ENCODE measurements at places on chromosomes 6 and 20.

- DNase-seq = no peak
These were observed 160.7 kb downstream of the FOXC1 start for GRCh38 chr6:1770435-1770843.

GRCh38 chr6:9933677-9934076, 481.2 kb downstream of the TFAP2A start:
- no peak for DNase-seq

- DNase-seq = no peak
These were observed 117.2 kb downstream of the IPCEF1 start for GRCh38 chr6:154239392-154239791.

DNA sequence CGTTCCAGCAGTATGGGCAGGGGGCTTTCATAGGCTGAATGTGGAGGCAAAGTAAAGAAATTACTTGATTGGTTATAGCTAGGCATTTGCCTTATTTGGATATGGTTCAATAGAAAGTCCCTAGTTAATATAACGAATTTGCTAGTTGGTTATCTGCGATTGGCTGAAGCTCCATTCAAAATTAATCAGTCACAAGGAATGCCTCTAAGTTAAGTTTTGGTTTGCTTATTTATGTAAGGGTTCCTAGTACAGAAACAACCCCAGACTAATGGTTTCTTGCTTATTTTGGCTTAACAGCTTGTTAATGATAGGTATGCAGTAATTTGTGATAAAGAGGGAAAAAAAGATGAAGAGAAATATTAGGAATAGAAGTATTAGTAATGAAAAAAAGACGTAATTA, 87.5 kb downstream of the JAG1 start:
- DNase-seq = no peak

- DNase-seq = no peak
These were observed 221.3 kb downstream of the DLL1 start for GRCh38 chr6:170069611-170070010.

- no peak for DNase-seq
These were observed 129.1 kb upstream of the OLIG3 start for GRCh38 chr6:137623293-137623692.

DNA sequence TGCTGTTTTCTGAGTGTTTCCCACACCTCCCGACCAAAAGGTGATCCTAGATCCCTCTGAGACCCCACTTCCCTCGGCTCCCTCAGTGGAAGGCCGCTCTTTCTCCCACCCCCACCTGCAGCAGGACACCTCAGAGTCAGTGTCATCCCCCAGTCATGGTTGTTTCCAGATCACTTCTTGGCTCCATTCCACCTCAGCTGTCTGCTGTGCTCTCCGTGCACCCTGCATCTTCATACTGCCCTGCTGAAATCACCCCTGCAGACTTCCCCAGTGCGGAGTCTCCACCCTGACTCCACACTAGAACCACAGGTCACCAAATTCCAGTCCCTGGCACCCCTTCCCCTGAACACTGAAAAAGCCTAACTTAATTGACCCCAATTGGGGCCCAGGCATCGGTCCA, 255.1 kb upstream of the CDYL start:
- DNase-seq = no peak

DNA sequence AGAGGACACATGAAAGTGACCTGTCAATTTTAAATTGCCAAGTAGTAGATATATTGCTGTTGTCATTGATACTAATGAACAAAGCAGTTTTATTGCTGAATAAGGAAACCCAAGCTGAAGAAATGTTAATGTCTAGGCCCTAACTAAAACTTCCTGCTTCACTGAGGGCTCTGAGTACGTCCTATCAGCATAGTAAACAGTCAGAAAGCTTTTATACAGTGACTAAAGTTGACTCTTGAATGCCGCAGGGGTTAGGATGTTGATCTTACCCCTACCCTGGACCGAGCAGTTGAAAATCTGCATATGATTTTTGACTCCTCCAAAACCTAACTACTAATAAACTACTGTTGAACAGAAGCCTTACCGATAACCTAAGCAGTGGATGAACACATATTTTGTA, 149.0 kb downstream of the HIVEP2 start:
- DNase-seq = no peak

DNA sequence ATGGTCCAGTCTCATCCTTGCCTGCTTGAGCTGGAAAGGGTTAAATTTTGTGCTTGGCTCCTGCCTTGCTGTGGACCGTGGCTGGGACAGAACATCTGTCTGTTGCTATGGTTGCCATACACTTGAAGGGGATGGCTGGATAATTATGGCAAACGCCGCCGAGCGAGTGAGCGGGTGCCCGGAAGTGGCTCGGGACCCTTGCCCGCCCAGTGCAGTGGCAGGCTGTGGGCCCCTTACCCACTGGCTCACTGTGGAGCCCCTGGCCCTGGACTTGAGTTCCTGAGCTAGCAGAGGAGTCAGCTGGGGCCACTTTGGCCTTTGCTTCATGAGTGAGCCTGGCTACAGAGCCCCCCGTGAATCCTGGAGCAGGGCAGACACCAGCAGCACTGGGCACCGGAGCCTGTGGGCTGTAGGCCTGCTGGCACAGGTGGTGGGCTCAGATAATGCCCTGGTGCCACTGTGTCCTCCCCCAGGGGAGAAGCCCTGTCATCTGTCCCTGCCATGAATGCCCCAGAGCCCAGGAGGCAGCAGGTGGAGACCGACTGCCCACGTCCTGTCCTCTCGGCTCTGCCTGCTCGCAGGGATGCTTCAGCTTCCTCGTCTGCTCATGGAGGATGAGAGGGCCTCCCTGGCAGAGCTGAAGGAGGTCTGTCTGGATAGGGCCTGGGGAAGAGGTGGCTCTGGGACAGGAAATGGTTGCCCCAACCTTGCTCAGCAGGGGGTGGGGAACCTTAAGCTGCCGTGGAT, 25.5 kb upstream of the NOL4L start:
- DNase-seq = no peak

DNA sequence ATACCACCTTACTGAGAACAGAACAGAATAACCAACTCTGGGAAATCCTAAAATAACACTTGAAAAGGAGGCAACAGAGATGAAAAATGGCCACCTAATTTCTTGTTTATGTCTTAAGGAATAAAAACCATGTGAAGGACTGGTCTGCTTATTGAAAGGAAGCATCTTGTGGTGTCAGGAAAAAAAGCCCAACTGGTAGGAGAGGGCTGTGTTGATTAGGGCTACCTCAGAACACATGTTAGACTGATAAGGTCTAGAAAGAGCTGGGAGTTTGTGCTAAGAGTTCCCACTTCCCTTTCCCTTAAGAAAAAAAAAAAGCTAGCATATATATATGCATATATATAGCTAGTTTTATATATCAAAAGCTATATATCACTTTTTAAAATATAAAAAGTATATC, 425.3 kb upstream of the BTBD3 start:
- no peak for DNase-seq

DNA sequence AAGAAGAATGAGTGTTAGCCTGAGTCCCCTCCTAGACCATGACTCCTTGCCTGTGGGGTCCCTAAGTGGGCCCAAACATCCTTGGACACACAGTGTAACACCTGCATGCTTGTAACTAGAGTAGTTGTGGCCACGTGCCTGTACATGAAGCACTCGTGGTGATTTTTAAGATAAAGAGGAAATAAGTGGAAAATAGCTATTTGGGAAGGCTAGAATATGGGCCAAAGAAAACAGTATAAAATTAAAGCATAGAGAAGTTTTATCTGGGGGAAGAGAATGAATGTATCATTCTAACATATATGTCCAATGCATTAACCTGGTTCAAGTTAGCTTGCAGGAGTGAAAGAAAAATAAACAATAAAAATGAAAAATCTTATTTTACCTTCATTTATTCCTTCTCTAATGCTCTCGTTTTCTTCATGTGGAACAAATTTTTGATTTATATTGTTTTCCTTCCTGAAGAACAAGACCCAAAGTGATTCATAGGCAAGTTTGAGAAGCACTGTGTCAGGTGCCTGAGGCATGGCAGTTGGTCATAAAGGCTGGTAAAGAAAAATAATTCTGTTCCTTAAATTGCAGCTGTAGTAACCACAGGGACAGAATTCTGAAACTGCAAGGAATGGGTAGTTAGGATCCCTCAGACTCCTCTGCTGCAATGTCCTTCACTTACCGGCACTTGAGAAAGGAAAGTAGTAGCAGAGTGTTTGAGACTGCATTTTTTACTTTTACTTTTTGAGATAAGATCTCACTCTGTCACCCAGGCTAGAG, 8.5 kb upstream of the CST3 start:
- no peak for DNase-seq

DNA sequence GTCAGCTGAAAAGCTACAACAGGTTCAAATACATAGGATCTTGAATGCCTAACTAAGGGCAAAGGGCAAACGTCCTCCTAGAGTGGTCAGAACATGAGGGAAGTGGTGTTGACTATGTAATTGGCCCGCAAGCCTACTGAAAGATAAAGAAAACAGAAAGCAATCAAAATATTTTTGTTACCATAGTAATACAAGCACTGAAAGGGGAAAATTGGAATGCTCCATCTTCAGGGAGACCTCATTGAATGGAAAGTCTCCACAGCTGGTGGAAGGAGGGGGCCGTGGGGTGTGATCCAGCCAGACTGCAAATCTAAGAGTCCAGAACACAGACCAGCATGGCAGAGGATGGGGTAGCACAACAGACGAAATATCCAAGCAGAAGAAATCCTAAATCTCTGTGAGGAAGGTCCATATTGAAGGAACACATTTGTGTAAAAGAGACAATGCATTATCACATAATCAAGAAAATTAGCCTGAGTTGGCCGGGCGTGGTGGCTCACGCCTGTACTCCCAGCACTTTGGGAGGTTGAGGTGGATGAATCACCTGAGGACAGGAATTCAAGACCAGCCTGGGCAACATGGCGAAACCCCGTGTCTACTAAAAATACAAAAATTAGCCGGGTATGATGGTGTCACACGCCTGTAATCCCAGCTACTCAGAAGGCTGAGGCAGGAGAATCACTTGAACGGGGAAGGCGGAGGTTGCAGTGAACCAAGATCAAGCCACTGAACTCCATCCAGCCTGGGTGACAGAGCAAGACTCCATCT, 39.5 kb downstream of the MTFR2 start:
- DNase-seq = no peak
